ENCODE measurements at places on chromosomes 16 and 17. TPM values are rescaled to one million over a fixed set of nuclear protein-coding genes. Genes with fewer than 3 reads are reported as not detected.

Gene FBXW10
- total RNA-seq, result 0.09 TPM

DNA sequence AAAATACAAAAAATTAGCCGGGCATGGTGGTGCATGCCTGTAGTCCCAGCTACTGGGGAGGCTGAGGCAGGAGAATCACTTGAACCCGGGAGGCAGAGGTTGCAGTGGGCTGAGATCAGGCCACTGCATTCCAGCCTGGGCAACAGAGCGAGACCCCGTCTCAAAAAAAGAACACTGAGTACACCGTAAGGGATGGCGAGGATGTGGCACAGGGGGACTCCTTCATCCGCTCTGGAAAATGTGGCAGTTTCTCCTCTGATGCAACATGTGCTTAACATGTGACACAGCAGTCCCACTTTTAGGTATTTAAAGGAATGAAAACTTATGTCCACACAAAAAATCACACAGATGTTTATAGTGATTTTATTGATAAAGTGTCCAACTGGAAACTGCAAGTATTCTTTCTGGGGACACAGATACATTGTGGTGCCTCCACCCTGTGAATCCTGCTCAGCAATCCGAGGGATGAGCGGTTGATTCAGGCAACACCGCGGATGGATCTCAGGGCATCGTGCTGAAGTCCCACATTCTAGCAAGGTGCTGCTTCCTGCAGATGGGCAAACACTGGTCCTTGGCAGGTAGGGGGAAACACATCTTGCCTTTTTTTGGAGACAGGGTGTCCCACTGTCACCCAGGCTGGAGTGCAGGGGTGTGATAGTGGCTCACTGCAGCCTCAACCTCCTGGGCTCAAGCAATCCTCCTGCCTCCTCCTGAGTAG lies 3.5 kb upstream of the C16orf95 start:
- no peaks in the 10 kb centered on the region for H3K36me3 ChIP-seq
- DNase-seq, result no peak
- H3K4me3 ChIP-seq, result no peak overlapping the region
- peaks cover 13% of the 10 kb centered on the region for H3K4me1 ChIP-seq

- DNase-seq, result no peak
- no peak overlapping the region for H3K27ac ChIP-seq
- no peaks in the 10 kb centered on the region for H3K27me3 ChIP-seq
- no peaks in the 10 kb centered on the region for H3K36me3 ChIP-seq
- H3K4me1 ChIP-seq, result no peaks in the 10 kb centered on the region
- H3K4me3 ChIP-seq, result no peak overlapping the region
Measured at GRCh38 chr16:85872734-85873133, 26.2 kb upstream of the IRF8 start.

DNA sequence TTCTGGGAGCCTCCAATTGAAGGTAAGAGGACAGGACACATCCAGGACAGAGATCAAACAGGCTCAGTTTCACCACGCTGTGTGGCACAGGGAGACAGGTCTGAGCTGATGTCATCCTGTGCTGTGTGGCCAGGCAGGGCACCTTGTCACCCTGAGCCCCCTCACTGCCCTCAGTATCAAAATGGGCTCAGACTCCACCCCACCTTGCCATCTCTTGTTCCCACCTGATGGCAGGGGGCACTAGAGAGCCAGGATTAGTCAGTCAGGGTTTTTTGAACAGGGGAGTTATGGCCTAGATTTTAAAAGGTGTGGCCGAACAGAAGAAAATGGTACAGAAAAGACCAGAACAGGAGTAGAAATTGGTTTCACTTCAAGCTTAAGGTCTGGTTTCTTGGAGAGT lies 2.6 kb downstream of the KAT2A start:
- peaks cover 14% of the 10 kb centered on the region for H3K4me1 ChIP-seq
- DNase-seq, result no peak
- H3K4me3 ChIP-seq, result no peak overlapping the region
- H3K36me3 ChIP-seq, result no peaks in the 10 kb centered on the region
- H3K27ac ChIP-seq, result no peak overlapping the region

DNA sequence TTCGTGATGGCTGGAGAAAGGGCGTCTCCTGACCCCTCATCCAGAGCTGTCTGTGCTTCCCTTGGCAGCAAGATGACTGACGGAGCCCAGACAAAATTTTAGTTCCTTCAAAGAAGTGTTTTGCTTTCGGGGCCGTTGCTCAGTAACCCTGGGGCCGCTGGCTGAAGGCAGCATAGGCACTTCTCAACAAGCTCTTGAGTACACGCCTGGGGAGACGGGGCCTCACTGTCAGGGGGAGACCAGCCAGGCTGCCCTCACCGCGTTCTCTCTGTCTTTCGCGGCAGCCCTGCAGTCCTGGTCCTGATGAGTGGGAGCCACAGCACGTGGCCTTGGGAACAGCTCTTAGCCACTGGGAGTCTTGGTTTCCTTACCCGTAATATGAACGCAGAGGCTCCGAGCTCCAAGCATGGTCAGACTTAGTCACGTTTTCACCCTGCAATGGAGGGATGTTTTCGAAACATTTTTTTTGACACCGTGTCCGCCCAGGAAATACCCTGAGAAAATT lies 86.0 kb downstream of the IRF8 start:
- DNase-seq, result no peak
- H3K4me3 ChIP-seq, result no peak overlapping the region
- H3K27ac ChIP-seq, result no peak overlapping the region

- peaks cover 42% of the 10 kb centered on the region for H3K4me1 ChIP-seq
- no peak overlapping the region for H3K4me3 ChIP-seq
- no peaks in the 10 kb centered on the region for H3K27me3 ChIP-seq
- no peak for DNase-seq
- no peaks in the 10 kb centered on the region for H3K36me3 ChIP-seq
Measured at GRCh38 chr16:3089717-3090592, 9.1 kb downstream of the ZSCAN10 start.

GRCh38 chr16:81136390-81137335 lies 40.5 kb upstream of the GCSH start:
- peaks cover 1% of the 10 kb centered on the region for H3K27me3 ChIP-seq
- H3K36me3 ChIP-seq, result no peaks in the 10 kb centered on the region
- H3K4me1 ChIP-seq, result no peaks in the 10 kb centered on the region
- H3K4me3 ChIP-seq, result no peak overlapping the region
- no peak for DNase-seq
- H3K27ac ChIP-seq, result no peak overlapping the region

DNA sequence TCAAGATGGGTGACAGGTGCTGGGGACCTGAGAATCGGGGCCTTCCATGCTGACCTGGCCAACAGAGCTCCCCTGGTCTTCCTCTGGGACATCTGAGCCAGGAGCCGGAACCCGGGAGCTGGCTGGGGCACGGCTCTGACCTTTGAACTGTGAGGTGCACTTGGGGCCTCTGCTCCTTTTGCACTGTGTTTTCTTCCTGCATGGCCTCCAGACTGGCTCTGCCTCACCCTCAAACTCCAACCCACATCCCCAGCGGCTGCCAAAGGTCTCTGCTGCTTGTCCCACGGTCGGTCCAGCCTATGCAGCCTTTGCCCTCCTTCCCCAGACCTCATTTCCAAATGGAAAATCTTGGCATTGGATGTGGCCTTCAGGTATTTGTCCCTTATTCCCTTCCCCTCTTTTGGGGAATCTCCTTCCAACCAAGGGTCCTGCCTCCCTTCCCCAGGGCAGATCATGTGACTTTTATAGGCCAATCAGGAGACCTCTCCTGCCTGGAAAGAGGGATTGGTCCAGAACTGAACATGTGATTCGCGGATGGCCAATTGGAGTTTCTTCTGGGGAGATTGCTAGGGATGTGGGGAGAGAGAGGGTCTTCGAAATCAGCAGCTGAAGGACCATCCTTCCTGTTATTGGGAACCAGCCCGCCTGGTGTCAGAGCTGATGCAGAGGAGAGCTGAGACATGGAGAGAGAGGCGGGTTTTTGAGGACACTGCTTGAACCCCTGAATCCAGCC lies 117.9 kb downstream of the CYLD start:
- no peaks in the 10 kb centered on the region for H3K4me1 ChIP-seq
- no peaks in the 10 kb centered on the region for H3K27me3 ChIP-seq
- no peak overlapping the region for H3K27ac ChIP-seq
- no peak for DNase-seq
- H3K36me3 ChIP-seq, result no peaks in the 10 kb centered on the region
- no peak overlapping the region for H3K4me3 ChIP-seq

GRCh38 chr17:206941-207560 lies 25.6 kb upstream of the DOC2B start:
- DNase-seq, result no peak
- H3K4me3 ChIP-seq, result no peak overlapping the region
- no peak overlapping the region for H3K27ac ChIP-seq
- H3K36me3 ChIP-seq, result no peaks in the 10 kb centered on the region

GRCh38 chr17:63325808-63326207 lies 120.3 kb downstream of the CYB561 start:
- H3K4me1 ChIP-seq, result no peaks in the 10 kb centered on the region
- no peak overlapping the region for H3K27ac ChIP-seq
- no peak for DNase-seq
- H3K4me3 ChIP-seq, result no peak overlapping the region
- no peaks in the 10 kb centered on the region for H3K27me3 ChIP-seq

- no peak overlapping the region for H3K27ac ChIP-seq
- H3K27me3 ChIP-seq, result no peaks in the 10 kb centered on the region
- DNase-seq, result no peak
- no peak overlapping the region for H3K4me3 ChIP-seq
Measured at GRCh38 chr16:48136547-48137360, 19.0 kb downstream of the ABCC12 start.
